Astrocyte of the hippocampus (primary cell): ENCODE measurements at places on chromosomes 2 and 18.

DNA sequence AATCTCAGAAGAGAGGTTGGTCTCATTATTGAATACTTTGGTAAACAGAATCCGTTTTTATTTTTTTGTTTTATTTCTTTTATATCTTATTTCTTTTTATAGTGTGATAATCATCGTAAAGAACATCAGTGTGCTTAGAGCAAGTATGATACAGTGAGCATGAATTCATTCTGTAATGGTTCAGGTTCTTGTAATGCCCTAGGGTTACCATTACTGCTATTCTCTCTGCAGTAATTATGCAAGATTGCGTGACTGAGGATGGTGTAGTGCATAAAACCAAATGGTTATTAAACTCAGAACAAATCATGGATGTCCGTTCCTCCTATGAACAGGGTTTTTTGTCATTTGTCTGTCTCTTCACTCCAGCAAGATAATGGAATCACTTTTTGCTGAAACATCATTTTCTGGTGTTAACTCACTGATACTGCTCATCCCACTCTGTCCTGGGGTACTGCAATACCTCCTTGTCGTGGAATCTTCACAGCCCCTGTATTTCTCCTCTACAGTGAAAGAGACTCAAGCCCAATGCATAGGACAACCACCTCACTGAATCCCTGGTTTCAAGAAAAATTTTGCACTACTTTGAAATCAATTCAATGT lies 274.8 kb upstream of the ST6GAL2 start:
- DNase-seq = no peak

GRCh38 chr2:212050871-212051270 lies 487.7 kb downstream of the ERBB4 start:
- peak; percentile 39 for DNase-seq

DNA sequence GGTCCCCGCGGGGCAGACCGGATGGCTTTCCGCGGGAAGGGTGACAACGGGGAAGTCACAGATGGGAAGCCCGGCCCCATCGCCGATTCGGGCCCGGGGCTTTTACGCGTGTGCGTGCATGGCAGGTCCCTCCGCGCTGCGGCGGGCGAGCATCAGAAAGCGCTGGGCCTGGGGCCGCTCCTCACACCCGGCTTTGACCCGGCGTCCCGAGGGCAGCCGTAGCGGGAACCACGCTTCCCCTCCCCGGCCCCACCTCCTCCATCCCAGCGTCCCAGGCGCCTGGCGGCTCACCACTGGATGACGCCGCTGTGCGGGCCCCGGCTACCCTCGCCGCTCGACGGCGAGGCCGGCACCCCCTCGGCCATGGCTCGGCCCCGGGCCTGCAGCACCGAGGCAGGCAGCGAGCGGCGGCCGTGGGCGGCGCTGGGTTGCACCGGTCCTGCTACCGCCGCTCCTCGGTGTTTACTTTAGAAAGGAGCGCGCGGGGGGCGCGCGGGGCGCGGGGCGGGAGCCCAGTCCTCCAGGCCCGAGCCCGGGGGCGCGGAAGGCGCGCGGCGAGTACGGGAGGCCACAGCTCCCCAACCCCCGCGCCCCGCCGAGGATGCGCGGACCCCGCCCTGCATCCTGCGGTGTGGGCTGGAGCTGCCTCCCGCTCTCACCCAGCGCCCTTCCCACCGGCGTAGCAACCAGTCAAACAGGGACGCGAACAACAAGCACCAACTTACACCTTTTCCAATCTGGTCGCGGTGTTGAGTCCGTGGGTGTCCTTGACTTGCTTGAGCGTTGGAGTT lies 806 bp downstream of the RFX8 start:
- DNase-seq = peak; percentile 78

GRCh38 chr2:201070948-201071478 lies 458 bp downstream of the HYCC2 start:
- no peak for DNase-seq

- no peak for DNase-seq
These were observed 103.4 kb downstream of the LDLRAD4 start for GRCh38 chr18:13321923-13322322.

GRCh38 chr18:31557446-31557845 lies 34.2 kb upstream of the TTR start:
- no peak for DNase-seq

DNA sequence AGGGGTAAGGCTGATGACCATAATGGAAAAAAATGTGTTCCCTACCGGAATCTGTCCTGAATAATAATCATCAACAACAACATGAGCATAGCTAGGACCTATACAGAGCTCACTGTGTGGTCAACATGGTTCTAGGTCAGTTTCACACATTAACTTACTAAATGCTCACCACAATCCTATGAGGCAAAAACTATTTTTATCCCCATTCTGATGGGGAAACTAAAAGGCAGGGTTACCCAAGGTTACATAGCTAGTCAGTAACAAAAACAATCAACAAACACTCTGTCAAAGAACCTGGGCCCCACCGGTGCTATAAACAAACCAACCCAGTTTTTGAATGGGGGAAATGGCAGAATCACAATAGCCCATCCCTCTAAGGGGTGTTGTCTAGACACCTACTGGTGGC lies 40.1 kb downstream of the AOX1 start:
- peak; percentile 55 for DNase-seq

GRCh38 chr2:25035537-25036220 lies 6.2 kb upstream of the EFR3B start:
- DNase-seq = no peak

DNA sequence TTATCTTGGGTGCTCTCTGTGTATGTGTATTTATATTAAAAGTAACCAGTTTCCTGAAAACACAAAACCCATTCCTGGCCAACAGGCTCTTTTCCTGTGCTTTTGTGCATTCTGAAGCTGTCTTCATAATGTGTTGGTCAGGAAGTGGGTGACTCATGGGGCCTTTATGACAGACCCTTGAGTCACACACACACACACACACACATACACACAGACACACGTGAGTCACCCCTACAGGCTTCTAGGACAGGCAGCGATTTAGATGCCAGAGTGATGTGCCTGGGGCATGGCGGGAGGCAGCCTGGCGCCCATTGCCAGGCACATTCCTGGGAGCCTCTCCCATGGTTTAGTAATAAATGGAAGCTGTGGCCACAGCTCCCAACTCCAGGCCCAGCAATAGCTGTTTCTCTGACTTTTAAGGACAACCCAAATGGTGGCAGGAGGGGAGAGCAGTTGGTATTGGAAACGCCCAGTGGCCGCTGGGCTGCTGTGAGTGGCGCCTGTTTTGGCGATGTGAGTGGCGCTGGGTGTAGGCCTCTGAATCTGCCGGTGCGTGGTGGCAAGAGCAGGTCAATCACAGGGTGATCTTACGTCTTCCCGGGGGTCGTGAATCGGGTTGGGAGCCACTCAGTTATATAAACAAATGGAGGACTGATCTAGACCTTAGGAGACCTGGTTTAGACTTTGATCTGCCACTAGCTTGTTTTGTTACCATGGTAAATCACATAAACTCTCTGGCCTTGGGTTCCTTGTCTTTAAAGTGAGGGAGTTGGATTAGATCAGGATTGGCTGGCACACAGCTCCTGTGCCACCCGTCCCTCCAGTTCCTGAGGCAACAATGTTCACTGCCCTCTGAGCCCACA lies 150.7 kb upstream of the DLX2 start:
- DNase-seq = peak; percentile 98

DNA sequence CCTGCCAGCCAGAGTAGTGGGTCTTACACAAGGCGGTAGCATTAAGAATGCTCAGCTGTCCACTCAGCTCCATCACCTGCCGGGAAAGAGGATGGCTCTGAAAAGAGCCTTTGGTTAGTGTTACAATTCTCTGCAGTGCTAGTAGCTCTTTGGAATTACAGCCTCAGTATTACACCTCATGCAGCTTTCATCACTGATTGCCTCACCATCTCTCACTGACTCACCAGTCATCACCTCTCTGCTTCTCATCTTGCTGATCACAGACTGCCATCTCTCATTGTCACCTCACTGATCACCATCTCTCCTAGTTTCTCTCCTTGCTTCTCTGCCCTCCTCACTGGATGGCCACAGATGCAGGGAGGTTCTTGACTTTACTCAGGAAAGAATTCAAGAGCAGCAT lies 573.5 kb upstream of the SETBP1 start:
- DNase-seq = no peak

DNA sequence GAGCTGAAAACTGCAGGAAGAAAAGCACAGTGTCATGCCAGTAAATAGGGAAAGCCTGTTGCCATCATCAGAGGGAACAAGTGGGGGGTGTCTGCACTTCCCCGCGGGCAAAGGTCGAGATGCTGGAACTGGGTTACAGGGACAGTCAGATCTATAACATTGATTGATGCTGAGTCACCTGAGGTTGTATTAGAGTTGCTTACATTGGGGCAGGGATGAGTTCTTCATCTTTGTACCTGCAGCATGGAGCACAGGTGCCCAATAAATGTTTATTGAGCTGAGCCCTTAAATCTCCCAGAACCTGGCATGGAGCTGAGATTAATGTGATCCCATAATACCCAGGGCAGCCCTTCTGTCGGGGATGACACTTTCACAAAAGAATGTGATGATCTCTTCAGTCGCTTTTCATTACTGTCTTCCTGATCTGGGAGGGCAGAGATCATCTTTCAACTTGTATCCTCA lies 5.9 kb upstream of the RNF152 start:
- DNase-seq = no peak

DNA sequence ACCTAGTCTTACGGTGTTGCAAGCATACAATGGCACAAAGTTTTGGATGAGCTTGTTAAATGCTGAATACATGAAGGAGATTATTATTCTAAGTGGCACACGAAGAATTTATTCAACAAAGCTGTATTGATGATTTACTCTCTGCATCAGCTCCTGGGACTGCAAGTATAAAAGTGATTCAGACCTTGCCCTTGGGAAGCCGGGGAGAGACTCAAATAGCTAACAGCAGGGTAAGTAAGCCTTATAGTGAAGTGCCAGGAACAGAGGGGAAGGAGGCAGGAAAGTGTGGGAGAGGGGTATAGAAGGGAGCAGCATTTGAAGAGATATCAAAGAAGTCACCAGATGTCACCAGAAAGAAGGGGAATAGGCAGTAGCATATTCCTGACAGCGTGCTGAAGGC lies 115.4 kb downstream of the MCFD2 start:
- DNase-seq = no peak

DNA sequence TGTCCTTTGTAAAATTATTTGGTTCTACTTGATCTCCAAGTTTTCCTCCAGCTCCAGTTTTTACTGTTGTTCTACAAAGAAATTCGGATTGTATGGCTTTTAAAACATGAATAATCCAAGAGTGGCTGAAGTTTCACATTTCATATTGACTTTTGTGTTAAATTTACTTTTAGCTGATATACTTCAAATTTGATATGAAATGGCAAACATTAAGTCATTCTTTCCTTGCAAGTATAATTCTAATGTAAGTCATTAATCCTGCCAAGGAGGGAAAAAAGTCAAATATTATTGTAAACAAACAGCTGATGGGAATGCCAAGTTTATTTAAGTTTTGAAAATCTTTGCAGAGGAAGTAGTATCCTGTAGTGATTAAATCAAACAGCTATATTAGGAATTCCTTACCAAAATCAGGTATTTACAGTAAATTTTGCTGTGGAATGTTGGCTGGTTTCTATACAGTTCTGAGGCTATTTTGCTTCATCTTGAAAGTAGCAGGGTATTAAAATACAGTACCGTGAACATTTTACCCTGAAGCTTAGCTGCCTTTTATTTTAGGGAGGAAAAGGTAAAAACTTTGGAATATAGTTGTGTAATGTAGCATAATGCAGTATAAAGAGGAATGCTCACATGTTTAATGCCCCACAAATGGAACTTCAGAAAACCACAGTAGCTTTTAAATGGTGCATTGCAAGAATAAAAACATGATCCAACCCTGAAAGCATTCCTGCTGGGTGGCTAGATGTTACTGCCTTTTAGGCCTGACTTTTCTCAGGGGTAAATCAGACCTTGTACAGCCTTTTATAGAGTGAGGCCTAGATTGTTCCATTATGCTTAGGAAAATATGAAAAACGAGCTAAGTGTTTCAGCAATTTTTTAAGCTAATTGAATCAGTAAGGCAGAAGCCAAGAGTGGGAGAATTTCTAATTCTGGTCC lies 62.7 kb upstream of the NT5C1B start:
- DNase-seq = peak; percentile 61

- peak; percentile 77 for DNase-seq
These were observed 44.6 kb downstream of the FAM124B start for GRCh38 chr2:224357098-224357901.

DNA sequence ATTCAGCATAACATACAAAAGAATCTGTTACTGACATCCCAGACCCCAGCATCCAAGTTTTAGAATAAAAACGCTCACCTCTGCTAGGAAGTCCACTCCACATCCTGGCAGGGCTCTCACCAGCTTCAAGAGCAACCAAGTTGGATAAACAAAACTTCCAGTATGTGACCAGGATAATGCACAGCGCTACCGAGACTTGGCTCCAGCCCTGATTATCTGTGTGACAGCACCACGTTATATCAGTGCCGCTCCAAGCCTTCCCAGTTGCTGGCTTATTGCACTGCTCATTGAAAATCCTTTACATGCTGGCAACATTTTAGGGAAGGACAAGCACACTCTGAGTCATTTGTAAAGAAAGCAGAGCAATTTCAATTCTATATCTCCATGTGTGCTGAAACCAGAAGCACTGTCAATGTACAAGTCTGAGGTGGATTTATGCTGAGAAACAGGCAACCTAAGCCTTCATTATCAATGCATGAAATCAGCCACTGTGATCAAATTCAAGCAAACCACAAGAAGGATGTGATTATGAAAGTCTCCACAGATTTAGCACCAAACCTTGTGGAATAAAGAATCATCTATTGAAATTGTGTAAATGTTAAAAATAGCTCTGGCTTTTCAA lies 115.7 kb downstream of the ZNF385B start:
- peak; percentile 4 for DNase-seq

DNA sequence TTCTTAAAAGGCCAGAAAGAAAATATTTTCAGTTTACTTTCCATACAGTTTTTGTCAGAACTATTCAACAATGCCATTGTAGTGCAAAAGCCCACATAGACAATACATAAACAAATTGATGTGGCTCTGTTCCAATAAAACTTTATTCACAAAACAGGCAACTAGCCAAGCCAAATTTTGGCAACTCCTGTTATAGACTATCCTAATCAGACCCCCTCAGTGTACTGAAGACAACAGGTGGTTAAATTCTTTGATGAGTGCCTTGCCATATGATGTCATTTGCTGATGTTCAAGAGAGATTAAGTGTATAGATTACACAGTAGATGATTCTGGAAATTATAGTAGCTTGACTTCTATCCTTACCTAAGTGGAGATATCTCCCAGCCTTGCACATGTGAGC lies 83.4 kb downstream of the FANCL start:
- no peak for DNase-seq

- DNase-seq = no peak
These were observed 703.8 kb upstream of the RAB6C start for GRCh38 chr2:129275706-129276105.

DNA sequence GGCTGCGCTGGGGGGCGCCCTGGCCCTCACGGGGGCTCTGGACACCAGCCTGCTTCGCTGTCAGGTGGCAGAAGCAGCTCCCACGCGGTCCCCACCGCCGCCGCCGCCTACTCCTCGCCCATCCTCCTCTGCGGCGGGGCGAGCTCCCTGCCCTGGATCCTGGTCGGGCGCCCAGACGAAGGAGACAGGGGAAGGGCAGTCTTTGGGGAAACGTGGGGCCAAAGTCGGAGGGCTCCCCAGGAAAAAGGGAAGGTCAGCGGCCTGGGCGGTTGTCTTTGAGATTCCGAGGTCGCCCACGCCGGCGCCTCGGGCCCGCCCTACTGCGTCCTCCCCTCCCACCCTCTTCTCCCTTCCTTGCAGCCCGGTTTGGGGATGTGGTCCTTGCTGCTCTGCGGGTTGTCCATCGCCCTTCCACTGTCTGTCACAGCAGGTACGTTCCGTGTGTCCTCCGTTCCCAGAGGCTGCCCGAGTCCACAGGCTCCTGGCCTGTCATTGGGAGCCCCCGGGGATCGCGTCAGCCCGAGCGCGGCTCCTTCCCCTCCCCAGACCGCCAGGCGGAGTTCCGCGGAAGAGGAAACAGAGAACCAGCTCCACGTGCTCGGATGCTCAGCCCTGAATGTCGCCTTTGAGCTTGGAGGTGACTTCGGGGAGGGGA lies 800 bp downstream of the IL1RL2 start:
- DNase-seq = peak; percentile 74
